H9 (cell line): ENCODE measurements at places on chromosomes 2 and 18.

DNA sequence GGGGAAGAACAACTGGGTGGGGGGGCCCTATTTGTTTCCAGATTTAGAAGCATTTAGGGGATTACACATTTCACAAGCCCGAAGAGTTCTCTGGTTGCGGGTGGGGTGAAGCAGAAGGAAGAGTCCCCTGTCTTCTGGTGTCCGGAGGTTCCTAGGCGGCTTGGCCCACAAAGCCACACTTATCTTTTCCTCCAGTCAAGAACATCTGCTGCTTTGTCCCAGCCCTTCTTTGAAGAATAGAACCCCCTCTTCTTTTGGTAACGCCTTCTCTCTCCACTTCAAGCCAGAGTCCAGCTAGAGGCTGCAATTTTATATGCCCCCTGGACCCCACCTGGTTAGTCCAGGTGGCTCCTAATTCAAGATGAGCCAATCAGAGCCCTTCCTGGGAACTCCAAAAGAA lies 15.8 kb downstream of the BOLA3 start:
- DNase-seq, result no peak

GRCh38 chr2:62010632-62011256 lies 105.3 kb downstream of the COMMD1 start:
- DNase-seq, result no peak

DNA sequence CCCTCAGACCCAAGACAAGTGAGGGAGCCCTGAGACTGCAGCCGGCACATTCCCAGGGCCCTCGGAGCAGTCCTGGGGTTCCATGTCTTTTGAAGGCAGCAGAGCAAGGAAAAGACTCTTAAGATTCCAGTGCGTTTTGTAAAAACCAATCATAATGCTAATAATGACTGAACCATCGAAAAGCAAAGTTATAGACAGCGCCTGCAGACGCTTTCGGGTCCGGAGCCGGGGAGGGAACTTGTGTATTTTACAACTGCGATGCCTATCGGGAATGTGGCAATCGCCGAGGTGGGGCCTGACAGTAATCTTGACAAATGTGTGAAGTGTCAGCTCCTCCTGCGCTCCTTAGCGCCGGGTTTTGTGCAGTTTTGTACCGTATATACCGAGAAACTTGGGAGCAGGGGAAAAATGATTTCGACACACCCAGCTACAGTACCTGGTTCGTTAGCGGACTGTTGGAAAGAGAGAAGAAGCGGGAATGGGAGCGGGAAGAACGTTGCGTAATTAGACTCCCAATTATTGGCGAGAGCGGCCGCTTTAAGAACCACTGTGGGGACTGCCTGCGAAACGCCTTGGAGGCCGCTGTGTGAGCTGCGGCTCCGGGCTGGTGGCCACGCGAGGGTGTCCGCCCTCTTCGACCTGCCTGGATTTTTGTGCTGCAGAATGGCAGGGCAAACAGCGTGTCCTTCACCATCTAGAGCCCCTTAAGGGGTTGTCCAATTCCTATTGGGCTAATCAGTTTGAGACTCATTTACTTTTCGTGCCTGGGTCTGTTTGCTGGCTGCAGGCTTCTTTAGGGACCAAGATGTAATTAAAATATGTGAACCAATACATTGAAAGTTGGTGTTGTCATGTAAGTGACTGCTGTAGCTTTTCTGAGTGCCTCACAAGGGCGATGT lies 2.4 kb downstream of the EPAS1 start:
- DNase-seq, result peak; percentile 51

GRCh38 chr18:50071397-50071796 lies 123.5 kb downstream of the MYO5B start:
- no peak for DNase-seq

GRCh38 chr18:51953521-51953920 lies 386.5 kb upstream of the DCC start:
- DNase-seq, result no peak

- DNase-seq, result no peak
Measured at GRCh38 chr2:30235008-30235655, 3.8 kb downstream of the LBH start.

DNA sequence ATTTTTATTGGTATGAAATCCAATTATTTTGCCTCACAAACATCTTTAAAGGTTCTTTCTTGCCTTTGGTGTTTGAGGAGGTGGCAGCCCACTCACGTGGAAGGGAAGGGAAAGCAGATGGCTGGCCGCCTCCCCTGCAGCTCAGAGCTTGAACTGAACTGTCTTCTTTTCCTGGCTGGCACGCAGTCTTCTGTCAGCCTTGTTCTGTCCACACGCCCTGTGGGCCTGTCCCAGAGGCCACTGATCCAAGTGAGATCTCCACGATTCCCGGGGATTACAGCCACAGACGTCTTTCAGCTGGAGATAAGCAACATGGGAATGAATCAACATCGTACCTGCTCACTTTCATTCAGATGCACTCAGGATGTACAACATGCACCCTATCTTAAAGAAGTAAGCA lies 73.3 kb downstream of the TMEM18 start:
- peak; percentile 8 for DNase-seq

- DNase-seq, result no peak
Measured at GRCh38 chr2:184452907-184453306, 145.4 kb upstream of the ZNF804A start.

- DNase-seq, result no peak
Measured at GRCh38 chr2:10500601-10501361, 52.7 kb upstream of the ODC1 start.

GRCh38 chr18:62790871-62791772 lies 75.8 kb downstream of the PHLPP1 start:
- no peak for DNase-seq

DNA sequence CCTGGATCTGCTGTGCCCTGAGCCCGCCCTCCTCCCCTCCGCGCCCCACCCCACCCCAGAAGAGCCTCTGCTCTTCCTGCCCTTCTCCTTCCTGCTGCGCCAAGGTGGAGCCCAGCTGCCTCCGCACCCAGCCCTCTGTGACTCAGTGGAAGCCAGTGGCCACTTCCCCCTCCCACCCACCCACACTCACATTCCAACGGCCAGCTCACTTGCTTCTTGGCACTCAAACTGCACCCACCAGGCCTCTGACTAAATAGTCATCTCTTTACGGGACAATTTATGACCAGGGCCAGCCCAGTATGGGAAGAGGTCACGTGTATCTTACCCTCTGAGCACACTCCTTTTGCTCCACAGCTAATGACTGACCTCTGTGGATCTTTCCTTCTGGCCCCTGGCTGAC lies 150.4 kb upstream of the SLC1A4 start:
- DNase-seq, result no peak

DNA sequence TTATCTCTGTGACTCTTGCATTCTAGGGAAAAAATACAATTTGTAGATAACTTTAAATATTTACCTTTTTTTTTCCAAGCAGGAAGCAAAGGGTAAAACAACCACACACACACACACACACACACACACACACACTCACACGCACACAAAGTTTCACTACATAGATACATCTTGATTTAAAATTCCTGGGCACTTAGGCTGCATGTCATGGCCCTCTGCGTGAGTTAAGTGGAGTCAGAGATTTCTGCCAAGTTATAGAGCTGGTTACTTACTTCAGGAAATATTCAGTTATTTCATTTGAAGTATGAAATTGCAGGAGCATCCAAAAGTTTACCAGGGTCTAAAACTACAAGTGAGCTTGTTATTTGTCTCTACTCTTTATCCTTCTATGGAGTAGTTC lies 612.0 kb downstream of the IRS1 start:
- no peak for DNase-seq

GRCh38 chr2:118774458-118775133 lies 72.9 kb downstream of the EN1 start:
- DNase-seq, result peak; percentile 75

DNA sequence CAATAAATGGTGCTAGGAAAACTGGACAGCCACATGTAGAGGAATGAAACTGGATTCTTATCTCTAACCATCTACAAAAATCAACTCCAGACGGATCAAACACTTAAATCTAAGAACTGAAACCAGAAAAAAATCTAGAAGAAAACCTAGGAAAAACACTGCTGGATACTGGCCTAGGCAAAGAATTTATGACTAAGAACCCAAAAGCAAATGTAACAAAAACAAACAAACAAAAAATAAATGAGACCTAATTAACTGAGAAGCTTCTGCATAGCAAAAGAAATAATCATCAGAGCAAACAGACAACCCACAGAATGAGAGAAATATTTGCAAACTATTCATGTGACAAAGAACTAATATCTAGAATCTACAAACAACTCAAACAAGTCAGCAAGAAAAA lies 314.0 kb upstream of the REV1 start:
- DNase-seq, result no peak

DNA sequence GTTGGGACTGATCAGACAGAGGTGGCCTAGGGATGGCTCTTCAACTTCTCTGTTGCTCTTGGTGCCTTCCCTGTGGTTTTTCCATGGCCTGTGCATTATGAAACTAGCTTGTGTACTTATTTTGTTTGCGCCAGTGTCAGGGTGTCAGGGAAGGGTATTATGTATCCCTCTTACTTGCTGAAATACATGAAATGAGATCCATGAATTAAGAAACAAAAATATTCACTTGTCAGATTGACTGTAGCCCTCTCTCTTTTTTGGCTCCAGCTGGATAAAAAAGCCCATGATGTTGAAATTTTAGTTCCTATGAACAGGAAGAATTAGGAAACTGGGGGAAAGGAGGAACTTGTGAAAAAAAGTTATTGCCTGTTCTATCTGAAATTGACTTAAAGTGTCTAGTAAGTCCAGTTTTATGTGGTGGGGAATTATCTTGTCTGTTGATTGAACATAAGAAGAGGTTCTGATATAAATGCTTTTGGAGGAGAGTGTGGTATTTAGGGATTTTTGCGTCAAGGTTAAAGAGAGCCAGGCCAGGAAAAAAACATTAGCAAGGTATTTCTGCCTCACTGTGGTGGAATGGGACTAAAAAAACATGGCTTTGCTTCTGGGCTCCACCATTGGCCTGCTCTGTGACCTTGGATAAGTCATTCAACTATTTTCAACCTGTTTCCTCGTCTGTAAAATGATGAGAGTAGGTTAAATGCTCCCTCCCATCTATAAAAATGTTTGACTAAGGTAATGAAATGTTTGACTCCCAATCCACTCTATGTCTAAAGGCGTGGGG lies 12.0 kb downstream of the UGP2 start:
- DNase-seq, result no peak

GRCh38 chr18:69691008-69691760 lies 256.5 kb downstream of the CD226 start:
- no peak for DNase-seq

GRCh38 chr2:96369186-96369585 lies 33.6 kb downstream of the NCAPH start:
- DNase-seq, result no peak

- DNase-seq, result no peak
Measured at GRCh38 chr2:178756343-178756742, 50.9 kb downstream of the TTN start.

DNA sequence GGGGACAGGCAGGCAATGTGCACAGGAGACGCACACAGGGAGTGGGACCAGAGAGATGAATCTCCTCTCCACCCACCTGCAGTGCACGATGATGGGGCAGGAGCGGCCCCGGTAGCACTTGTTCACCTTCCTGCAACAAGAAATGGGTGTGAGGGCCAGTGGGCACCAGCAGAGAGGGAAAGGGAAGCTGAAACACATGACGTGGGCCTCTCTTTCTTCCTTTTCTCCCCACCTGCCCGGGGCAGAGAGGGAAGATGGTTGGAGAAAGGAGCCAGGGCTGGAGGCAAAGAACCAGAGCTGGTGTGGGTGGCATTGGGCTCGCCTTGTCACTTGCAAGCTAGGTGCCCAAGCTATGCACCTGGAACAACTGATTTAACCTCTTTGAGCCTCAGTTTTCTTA lies 12.2 kb downstream of the DNAJB2 start:
- no peak for DNase-seq

DNA sequence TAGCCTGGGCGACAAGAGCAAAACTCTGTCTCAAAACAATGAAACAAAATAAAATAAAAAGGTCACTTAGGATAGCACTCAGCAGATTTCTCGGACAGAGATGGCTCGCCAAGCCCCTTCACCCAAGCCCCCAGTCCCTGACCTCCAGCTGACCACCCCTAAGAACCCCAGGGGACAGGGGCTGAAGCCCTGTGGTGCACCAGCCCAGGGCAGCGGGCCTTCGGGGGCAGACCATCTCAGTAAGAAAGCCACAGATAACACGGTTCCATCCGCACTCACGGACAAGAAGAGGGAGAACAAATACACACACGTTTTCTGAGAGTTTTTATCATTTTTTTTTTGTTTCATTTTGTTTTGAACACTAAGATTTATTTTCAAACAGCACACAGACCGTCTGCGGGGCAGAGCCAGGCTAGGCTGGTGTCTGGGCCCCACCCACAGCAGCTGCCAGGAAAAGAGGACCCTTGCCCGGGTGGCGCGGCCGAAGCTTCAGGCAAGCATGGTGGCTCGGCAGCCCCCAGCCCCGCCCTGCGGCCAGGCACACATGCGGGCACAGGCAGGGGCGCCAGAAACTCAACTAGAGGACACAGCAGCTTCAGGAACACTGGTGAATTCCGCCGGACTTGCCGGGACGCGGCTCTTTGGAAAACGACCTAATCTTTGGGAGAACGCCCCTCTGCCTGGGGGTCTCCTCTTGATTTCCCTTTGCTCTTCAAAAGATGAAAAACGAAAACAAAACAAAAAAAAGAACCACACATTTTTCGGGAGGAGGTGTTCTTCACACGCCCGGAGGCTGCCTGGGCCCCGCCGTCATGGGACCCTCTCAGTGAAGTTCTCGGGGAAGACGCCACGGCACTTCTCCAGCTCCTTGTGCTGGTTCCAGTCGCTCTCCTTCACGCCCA lies 59.0 kb downstream of the BIN1 start:
- DNase-seq, result peak; percentile 18

- no peak for DNase-seq
Measured at GRCh38 chr18:12849548-12849947, 34.5 kb downstream of the PTPN2 start.

DNA sequence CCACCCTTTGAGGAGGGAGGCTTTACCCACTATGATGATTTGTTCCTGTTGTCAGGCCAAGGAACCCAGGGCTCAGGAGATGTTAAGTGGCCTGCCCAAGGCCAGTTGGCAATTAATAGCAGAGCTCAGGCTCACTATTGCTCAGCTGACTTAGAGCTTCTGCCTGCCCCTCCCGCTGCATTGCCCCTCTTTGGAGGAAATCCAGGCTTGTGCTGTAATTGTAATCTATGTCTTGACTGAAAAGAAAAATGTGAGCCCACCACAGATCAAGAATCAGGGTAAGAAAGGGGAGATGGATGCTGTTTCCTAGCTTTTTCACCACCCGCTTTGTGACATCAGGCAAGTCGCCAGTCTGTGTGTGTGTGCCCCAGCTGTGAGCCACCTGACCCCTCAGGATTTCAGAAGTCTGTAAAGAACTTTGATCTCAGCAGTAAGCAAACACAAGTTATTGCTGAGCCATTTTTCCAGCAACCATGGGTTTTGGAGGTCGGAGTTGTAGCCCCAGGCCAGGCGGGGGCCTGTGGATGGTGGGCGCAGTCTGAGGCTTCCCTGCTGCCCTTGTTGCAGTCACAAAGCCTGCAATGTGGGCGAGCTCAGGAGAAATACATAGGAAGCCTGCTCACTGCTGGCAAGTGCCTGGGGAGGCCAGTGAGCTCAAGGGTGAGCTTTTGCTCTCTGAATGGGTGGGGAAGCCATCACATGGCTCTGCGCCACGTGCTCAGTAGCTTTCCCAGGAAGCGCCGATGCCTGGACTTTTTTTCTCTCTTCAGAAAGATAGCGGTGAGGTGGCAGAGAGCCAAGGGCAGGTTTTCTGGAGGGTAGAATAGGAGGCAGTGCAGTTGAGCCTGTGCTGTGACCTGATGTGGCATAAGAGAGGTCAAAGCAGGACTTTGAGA lies 6.1 kb downstream of the CABLES1 start:
- no peak for DNase-seq

GRCh38 chr2:132282911-132283310 lies 121.2 kb upstream of the ANKRD30BL start:
- DNase-seq, result no peak

- DNase-seq, result no peak
Measured at GRCh38 chr2:226845386-226846116, 9.7 kb downstream of the RHBDD1 start.
